ENCODE measurements at places on chromosomes 6 and 20.

DNA sequence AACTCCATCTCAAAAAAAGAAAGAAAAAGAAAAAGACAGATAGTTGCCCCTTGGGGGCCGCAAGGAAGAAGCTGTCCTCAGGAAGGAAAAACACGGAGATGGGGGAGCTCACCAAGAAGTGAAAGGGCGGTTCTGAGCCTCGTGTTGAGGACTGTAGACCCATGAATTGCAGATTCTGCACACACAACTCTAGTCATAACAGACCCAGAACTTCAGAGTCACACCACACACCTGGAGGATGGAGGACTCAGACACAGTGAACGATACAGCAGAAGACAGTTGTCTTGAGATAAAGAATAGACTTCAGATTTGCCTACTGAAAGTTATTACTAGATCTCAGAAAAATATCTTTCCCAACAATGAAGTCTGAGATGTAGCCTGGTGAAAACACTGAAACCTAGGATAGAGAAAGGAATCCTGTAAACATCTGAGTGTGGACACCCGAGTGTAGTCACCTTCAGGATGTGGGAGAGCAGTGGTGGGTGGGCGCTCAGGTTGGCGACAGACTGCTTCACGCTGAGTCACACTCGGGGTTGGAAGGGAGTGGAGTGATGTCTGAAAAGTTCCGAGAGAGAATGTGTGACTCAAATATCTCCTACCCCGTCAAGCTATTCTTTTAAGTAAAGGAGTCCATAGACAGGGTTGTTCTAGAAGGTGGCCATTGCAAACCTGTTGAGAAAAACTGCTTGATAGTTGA is 88.1 kb downstream of the MAP3K4 start:
- DNase-seq: no peak

DNA sequence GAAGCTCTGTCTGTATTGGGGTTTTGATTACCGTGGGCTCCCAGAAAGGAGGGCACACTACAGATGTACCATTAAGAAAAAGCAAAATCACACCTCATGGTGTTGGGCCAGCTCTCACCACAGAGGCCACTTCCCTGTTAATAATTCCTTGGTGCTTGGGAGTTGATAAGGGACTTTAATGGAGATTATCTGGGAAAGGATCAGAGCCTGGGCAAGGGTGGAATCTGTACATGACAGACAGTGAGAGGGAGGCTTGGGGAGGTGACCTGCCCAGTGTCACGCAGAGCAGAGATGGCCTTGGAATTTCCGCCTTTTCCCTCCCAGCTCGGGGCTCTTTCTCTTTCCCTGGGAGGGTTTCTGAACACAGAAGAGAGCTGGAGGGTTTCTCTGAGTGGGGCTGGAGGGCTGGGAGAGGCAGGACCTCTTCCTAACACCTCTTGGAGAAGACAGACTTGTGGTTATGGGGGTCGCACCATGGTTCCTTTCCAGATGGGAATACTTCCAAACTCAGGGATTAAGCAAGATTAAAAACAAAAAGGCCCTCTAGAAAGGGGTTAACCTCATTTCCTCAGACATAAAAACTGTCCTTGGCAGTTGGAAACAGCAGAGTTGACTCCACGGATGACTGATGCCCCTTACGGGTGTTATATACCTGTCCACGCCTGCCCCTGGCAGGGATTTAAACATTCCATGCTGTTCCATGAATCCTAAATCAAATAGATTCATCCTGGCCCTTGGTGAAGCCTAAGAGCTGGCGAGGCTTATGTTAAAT is 16.8 kb upstream of the KCNK16 start:
- DNase-seq: no peak

DNA sequence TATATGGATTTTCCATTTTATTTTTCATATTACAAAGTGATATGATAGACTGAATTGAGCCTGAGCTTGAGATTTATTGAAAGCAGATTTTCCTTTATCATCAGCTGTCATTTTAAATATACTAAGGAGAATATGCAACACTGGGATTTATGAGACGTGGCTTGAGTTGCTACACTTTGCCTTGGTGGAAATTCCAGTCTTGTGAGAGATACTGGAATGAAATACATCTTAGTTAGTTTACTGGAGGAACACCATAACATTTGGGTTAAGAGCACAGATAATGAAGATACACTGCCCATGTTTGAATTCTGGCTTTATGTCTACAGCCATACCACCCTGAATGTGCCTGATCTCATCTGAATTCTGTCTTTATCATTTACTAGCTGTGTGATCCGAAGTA is 86.5 kb upstream of the IFNGR1 start:
- DNase-seq: no peak

DNA sequence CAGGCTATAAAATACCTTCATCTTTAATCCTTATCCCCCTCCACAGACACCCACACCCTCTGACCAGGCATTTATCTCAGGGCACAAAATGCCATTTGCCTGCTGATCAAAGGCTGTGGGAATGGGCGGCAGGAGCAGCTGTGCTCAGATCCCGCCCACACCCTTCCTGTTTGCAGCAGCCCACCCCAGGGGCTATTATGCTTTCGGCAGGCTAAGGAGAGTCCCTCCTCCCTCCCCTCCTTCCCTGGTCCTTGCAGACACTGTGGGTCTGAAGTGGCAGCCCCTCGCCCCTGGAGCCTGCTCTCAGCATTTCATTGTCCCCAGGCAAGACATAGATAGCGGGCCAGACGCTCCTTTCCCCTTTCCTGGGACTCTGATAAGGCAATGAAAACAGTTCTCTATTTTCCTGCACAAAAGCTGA is 220.8 kb upstream of the HEY2 start:
- no peak for DNase-seq

- DNase-seq: no peak
Measured at GRCh38 chr6:159854959-159855358, 35.8 kb upstream of the MAS1 start.

DNA sequence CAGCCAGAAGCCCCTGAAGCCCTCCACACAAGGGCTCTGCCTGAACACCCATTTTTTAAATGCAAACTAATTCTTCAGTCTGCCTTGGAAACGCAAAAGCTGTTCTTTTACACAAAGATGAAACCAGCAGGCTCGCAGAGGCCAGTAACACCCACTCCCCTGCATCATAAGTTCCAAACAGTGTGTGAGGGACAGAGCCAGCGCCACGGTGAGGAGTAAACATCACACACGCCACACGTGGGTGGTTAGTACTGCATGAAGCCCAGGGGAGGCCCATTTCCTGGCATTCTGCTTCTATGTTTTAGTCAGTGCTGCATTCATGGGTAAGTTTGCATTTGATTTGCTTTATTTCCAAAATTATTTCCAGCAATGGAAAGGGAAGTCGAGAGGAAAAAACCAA is 217.7 kb upstream of the RIN2 start:
- DNase-seq: no peak

- DNase-seq: no peak
Measured at GRCh38 chr6:10880366-10880765, 1.5 kb downstream of the GCM2 start.

GRCh38 chr6:106158816-106159215 is 72.7 kb downstream of the PRDM1 start:
- DNase-seq: no peak

- DNase-seq: no peak
Measured at GRCh38 chr6:82704045-82704444, 340.4 kb downstream of the TPBG start.

DNA sequence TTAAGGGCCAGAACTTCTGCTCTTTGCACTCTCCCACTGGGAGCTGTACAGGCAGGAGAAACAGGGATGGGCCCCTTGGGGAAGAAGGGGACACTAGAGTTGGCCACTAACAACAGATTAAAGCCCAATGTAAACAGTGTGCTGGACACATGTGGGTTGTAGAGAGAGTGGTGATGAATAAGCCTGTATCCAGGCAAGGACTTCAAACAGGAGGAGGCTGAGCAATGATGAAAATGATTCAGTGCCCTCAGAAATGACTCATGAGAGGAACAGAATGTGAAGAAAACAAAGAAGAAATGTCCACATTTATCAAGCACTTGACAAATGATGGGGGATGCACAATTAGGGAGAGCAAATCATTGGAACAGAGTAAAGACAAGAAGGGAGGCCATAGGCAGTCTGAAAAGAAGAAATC is 242.3 kb downstream of the TBX18 start:
- DNase-seq: no peak

- DNase-seq: no peak
Measured at GRCh38 chr20:20549704-20550103, 162.7 kb downstream of the RALGAPA2 start.

- DNase-seq: no peak
Measured at GRCh38 chr20:39645131-39645530, 683.0 kb downstream of the DHX35 start.

DNA sequence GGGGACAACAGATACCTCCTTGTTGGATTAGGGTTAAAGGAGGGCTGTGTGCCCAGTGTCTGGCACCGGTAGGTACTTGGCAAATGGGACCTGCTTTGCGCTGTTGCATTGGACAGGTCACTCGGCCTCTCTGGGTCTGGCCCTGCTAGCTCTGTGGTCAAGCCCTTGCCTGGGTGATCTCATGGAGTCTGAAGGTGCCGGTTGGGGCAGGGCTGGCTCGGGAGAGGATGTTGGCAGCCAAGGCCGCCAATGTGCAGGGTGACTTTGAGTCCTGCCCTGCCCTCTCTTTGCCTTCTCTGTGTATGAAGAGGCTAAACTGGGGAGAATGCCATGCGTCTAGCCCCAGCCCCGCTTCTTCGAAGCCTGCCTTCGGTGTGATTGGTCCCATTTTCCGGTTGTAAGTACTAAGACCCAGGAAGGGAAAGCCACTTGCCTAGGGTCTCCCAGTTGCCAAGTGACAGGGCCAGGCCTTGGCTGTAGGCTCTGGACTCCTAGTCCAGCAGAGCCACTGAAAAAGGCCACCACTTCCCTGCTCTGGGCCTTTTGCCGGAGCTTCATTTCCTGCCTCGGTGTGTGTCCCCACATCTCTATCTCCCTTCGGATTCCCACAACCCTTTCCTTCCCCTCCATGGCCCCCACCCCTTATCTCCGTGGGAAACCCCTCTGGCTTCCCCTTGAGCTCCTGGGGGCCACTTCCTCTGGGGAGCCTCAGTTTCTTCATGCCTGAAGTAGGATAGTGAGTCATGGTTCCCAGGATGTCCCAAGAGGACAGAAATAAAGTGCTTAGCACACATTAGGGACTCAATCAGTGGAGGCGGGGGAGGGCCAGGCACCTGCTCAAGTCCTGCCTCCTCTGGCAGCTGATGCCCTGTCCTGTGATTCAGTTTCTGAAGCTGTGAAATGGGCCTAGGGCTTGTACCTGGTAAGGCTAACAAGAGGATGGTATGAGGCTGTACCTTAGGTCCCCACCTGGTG is 3.9 kb downstream of the SRC start:
- no peak for DNase-seq

- DNase-seq: no peak
Measured at GRCh38 chr6:111175109-111175508, 87.8 kb downstream of the SLC16A10 start.

DNA sequence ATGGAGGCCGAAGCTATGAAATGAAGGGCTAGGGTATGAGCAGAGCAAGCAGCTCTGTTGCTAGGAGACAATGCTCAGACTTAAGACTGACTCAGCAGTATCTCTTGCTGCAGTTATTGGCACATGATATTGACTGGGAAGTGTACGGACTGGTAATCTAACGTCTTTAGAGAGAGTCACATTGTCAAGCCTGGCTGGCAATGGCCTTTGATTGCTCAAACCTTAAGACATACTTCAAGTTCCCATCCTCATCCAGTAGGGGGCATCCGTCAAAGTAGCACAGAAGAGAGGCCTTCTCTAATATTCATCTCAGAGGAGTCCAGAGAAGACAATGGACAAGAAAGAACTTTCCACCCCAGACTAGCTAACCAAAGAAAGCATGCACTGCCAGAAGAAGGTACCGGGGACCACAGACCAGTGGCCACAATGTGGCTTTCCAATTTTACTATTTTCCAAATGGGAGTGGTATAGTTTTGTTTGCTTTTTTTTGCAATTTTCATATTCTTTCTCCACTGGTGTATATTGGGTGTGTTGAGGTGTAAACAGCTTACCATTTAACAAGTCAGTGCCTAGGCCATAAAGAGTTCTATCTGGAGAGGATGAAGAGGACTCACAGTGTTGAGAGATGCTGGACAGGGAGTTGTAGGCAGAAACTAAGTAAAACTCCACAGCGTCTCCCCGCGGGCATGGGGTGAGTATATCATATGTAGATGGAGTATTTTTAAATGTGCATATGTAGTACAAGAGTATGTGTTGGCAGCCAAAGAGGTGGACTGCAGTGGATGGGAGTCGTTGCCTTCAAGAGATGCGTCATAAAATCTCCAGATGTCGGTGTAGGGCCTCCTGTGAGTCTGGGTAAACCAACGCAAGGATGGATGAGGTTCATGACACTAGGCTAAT is 36.7 kb downstream of the LRFN2 start:
- no peak for DNase-seq

- DNase-seq: no peak
Measured at GRCh38 chr20:17938871-17939619, 29.5 kb downstream of the SNX5 start.

DNA sequence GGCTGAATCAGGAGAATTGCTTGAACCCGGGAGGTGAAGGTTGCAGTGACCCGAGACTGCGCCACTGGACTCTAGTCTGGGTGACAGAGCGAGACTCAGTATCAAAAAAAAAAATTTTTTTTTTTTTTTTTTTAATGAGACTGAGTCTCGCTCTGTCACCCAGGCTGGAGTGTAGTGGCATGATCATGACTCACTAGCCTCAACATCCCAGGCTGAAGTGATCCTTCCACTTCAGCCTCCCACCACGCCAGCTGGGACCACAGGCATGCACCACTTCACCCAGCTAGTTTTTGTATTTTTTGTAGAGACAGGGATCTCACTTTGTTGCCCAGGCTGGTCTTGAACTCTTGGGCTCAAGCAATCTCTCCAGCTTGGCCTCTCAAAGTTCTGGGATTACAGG is 53.3 kb downstream of the MYO6 start:
- DNase-seq: no peak

GRCh38 chr6:90199900-90200299 is 96.7 kb downstream of the BACH2 start:
- DNase-seq: no peak

DNA sequence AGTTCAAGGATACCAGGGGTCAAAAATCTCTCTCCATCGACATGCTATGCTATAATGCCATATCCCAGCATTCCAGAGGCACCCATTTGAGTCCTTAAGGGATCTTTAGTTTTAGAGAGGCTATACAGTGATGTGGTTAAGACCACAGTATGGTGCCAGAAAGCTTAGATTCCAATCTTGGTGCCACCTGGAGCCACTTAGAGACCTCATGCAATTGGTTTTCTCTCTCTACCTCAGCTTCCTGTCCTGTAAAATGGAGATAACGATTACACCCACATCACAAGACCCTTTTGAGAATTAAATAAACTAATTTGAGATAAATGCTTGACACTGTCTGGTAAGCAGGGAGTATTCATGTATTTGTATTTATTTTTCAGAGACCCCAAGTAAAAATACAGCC is 39.0 kb downstream of the PLAGL1 start:
- DNase-seq: no peak
